Dermis microvascular lymphatic vessel endothelial cell (primary cell): ENCODE measurements at places on chromosomes 2 and 18.
A peak's percentile ranks its signal among the peaks of the same experiment; 100 is the strongest.

DNA sequence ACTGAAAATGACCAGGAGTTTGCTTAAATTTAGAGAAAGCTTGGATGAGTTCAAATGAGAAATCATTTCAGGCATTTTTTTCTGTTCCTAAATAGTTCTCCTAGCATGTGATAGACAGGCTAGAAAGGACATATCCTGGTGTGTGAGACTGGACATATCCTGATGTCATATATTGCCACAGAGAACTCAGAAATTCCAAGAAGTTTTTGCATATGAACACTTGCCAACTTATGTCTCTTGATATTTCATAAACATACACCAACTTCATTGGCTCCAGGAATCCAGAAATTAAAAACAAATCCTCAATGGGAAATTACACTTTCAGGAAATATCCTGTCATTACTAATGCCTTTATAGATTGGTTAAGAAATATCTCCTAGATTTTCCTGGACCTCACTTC, 2.9 kb upstream of the SERPINB4 start:
- no peak for DNase-seq

- DNase-seq, result peak; percentile 39
Measured at GRCh38 chr2:170836027-170836426, 19.3 kb downstream of the GAD1 start.

- DNase-seq, result no peak
Measured at GRCh38 chr2:127365211-127365643, 22.5 kb downstream of the MAP3K2 start.

- DNase-seq, result no peak
Measured at GRCh38 chr2:86632672-86633071, 9.0 kb upstream of the RNF103 start.

GRCh38 chr2:177529166-177529565, 136.6 kb downstream of the AGPS start:
- no peak for DNase-seq

- DNase-seq, result no peak
Measured at GRCh38 chr2:191942739-191943103, 95.8 kb upstream of the CAVIN2 start.

DNA sequence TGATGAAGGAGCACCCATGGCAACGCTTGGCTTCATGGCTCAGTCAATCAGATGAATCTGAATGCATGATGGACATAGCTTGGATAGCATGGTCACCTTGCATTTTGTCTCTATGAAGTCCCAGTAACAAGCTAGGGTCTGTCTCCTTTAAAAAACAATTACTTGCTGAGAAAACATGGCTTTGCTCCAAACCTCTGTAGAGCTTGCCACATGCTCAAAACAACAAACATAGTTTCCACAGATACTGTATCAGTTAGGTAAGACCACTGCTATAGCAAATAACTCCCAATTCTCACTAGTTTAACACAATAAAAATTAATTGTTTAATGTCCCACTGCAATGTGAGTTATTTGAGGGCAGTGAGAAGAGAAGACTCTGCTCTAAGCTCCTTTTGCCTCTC, 401.0 kb downstream of the IRS1 start:
- no peak for DNase-seq

DNA sequence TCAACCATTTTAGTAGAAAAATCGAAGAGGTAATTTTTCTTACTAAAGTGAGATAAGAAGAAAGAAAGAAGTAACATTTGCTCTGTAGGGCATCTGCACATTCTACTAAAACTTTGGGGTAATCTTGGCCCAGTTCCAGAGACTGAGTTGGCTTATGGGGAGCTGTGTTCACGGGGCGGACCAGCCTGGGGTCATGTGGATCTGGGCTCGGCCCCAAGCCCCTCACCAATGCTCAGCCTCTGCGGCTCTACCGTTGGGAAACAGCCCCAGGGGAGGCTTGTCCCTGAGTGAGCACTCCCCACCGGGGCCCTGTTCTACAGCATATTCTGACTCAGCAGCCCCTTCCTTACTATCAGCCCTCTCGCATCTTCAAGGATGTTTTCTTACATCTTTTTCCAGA, 132.3 kb downstream of the RTP5 start:
- DNase-seq, result no peak
